ENCODE measurements at places on chromosomes 1 and 21.

- DNase-seq: no peak
Observed at GRCh38 chr1:22665752-22666151, 12.7 kb downstream of the C1QB start.

DNA sequence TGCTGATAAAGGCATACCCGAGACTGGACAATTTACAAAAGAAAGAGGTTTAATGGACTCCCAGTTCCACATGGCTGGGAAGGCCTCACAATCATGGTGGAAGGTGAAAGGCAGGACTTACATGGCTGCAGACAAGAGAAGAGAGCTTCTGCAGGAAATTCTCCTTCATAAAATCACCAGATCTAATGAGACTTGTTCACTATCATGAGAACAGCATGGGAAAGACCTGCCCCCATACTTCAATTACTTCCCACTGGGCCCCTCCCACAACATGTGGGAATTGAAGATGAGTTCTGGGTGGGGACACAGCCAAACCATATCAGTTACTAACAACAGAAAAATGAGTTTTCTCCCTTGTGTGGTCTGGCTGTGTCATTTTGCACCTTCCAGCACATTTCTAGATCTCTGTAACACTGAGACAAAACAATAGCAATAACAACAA lies 741.4 kb downstream of the KCNT2 start:
- no peak for DNase-seq

- no peak for DNase-seq
Observed at GRCh38 chr1:116763787-116764465, 9.7 kb downstream of the CD2 start.

GRCh38 chr1:70930062-70930461 lies 117.6 kb downstream of the PTGER3 start:
- no peak for DNase-seq

DNA sequence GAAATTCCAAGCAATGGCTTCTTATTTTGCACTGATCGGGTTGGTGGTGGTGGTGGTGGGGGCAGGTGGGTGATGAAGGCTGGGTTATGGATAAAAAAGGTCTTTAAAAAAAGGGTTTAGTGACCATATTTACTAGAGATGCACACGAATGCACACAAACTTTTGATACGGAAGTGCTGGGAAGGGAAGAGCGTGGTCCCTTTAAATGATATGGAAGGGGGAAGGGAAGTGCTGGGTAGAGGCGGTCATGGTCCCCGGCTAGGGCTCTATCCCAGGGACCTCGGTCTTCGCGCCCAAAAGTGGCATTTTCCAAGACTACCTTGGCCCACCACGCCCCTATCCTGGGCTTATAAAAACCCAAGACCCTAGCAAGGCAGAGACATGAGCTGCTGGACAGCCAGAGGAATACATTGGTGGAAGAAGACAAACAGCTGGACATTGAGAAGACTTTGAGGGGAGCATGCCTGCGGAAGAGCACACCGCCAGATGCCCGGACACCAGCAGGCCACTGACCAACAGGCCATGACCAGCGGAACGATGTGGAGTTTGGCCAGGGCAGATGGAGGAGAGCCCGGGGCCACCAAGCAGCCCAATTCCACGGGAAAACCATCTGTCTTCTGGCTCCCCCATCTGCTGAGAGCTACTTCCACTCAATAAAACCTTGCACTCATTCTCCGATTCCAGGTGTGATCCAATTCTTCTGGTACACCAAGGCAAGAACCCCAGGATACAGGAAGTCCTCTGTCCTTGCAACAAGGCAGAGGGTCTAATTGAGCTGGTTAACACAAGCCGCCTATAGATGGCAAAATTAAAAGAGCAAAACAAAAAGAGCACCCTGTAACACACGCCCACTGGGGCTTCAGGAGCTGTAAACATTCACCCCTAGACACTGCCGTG lies 1720.2 kb downstream of the MRPL39 start:
- no peak for DNase-seq

DNA sequence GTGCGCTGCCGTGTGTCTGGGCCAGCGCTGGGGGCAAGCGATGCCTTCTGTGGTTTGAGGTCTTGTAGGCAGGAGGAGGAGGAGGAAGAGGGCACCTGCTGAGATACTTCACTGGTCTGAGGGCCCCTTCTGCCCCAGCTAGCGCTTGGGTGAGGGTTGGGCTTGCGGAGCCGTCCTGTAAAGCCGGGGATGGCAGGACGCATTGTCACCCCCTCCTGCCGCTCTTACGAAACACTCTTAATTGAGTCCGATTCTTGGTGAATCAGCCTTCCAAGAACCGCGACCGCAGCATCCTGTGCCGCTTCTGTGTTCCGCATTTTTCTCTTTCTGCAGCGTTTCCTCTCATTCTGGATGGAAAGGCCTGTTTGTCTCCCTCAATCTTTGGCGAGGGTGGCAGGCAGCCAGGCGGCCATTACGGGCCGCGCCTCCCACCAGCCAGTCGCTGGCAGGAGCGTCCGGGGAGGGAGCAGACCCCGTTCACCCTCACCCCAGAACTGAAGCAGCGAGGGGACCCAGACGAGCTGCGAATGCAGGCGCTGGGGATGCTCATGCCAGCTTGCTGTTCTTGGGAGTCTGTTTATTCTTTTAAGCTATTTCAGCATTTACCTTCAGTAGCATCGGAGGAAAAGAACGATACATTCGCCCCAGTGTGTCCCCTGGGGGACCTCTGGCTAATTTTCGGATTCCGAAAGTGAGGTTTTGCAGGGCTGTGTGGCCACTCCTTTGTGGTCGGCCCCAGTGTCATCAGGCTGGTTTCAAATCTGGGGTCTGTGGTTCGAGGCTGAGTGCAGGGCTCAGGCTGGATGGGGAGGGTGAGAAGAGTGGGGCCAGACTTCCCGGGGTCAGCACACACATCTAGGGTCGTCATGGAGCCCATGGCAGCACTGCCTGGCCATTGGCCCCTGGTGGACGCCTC lies 62.7 kb downstream of the SKI start:
- DNase-seq: no peak

- no peak for DNase-seq
Observed at GRCh38 chr1:177812650-177813049, 157.2 kb downstream of the SEC16B start.

GRCh38 chr1:107443027-107443426 lies 302.2 kb downstream of the NTNG1 start:
- no peak for DNase-seq

Measured in NCI-H510A treated with DMSO at 0.1 percent for 48 hours (cell line).